PC-9 (cell line): ENCODE measurements at places on chromosomes 6 and 20. TPM values are rescaled to one million over a fixed set of nuclear protein-coding genes. Genes with fewer than 3 reads are reported as not detected.

DNA sequence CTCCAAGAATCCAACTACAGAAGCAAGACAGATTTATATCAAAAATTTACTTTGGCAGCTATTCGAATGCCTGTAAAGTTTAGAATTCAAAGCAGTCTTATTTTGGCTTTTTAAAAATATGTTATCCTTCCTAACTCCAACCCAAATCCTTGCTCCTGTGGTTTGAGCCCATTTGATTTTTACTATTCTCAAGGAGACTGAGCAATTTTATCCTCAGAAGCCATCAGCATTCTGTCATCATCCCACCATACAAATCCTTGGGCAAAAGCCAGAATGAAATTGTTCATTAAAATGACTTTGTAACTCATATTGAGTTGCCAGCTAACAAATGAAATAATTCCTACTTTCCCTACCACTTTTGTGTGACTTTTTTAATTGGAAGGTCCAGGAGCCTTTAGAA is 392.8 kb downstream of the ADGRB3 start:
- no peak for DNase-seq

DNA sequence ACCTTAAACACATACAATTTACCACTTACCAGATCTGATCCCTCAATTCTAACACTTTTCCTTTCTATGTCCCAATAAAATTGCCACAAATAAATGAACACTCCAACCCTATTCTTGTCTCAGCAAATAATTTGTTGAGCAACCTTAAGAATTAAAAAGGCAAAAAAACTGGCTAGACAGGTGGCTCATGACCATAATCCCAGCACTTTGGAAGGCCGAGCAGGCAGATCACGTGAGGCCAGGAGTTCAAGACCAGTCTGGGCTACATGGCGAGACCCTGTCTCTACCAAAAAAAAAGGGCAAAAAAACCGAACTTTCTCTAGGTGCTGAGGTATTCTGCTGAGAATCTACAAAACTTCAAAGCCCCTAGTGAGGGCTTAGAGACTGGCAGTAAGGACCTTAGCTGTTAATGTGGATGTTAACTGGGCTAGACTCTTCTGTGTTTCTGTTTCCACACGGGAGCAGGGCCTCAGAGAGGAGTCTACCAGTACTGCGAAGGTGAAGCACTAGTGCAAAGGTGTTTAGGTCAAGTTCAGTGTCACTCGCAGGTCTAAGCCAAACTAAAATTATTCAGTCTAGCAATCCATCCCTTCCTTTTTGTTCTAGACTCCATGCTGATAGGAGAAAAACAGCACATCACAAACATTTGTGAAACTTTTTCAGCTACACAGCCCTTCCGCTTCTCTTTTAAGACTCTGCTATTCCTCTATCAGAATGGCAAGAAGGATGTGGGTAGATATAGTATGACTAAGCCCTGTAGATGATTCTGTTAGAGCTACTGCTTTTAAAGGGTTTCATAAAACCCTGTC is 2.6 kb downstream of the FASTKD5 start:
- no peak for DNase-seq

DNA sequence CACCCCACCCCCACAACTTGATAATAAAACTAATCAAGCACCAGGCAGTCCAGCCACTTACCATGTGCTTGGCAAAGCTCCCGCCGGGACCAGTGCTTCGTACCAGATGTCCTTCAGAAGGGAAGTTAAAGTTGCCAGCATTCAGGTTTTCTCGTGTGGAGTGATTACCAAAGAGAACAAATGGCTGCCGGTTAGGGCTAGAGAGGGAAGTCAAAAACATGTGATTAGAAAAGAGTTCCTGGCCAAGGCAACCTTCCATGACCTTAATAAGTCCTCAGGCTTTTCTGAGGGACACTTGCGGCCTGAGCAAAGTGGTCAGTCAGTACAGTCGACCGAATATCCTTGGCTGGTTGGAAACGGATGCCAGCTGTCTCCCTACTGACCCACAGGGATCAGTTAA is 67.0 kb downstream of the DNAAF9 start:
- no peak for DNase-seq

DNA sequence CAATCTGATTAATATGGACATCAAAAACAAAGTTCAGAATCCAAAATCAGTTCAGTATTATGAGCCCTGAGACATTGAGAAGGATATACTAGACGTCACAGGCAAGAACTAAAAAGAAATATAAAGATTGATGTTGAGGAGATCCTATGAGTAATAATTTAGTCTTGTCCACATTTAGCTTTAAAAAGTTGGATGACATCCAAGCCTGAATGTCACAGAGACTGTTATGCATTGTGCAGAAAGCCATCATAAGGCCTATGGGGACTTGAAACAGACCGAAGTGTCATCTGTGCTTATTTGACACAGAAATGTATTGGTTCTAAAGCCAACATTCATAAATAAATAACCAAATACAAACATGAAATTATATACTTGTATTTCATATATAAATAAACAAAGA is 581.8 kb upstream of the MMS22L start:
- DNase-seq: no peak

The SCRT2 gene
- not detected in 2 replicates for total RNA-seq

The ZNF165 gene
- 10.5 and 12.6 TPM in 2 replicates for total RNA-seq
